ENCODE measurements at places on chromosomes 5 and 9.

- DNase-seq: no peak
These were observed 6.9 kb downstream of the SREK1 start for GRCh38 chr5:66151030-66151429.

DNA sequence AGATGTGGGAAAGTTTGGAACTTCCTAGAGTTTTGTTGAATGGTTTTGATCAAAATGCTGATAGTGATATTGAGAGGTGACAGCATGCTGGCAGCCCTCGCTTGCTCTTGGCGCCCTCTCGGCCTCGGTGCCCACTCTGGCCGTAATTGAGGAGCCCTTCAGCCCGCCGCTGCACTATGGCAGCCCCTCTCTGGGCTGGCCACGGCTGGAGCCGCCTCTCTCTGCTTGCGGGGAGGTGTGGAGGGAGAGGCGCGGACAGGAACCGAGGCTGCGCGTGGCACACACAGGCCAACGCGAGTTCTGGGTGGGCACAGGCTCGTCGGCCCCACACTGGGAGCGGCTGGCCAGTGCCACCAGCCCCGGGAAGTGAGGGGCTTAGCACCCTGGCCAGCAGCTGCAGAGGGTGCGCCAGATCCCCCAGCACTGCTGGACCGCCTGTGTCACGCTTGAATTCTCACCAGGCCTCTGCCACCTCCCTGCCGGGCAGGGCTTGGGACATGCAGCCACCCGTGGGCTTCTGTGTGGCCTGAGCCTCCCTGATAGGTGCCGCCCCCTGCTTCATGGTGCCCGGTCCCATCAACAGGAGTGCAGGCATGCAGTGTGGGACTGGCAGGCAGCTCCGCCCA, 488.5 kb downstream of the CYLC2 start:
- no peak for DNase-seq

- no peak for DNase-seq
These were observed 222.2 kb upstream of the TMEM161B start for GRCh38 chr5:88490874-88491273.

GRCh38 chr5:32551865-32552264, 33.5 kb upstream of the SUB1 start:
- peak; percentile 20 for DNase-seq

DNA sequence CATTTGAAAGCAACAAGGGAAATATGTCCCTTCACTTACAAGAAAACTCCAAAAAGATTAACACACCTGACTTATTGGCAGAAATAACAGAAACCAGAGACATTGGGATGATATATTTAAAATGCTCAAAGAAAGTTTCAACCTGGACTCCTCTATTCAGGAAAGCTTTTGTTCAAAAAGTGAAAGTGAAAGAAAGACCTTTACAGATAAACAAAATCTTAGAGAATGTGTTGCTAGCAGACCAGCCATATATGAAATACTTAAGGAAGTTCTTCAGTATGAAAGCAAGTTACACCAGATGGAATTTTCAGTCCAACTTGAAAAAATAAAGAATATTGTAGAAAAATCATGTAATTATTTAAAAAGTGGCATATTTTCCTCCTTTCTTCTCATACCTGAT, 1075.1 kb downstream of the NR2F1-AS1 start:
- DNase-seq: no peak

DNA sequence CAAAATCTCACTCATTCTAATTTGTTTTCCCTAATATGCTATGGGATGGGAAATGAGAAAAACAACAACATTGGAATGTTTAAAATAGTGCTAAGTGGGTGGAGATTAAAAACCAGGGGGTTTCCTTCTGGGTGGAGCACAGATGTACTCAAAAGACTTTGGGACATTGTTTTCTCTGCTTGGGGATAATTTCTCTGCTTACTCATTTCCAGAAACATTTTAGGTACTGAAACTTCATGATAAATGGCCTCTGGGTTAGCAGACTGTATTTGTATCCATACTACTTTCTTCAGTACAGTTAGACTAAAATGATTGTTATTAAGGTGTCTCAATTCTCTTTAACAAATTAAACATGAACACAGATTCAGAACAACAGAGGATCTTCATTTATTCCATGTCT, 17.4 kb downstream of the ELOVL7 start:
- no peak for DNase-seq

DNA sequence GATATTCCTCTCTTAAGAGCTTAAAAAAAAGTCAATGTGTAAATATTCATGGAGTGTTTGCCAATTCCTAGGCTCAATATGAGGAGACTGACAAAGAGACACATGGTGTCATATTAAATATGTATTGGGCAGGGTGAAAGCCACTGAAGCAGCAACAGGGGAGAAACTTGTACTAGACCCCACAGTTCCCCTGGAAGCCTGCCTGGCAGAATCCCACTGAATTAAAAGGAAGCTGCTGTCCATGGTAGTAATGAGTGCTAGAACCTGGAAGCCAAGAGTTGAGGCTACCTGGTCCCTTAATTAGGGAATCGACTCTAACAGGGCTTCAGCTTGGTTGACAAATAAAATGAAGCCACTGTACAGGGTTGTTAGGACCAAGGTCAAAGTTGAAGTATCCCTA, 129.4 kb upstream of the GPR151 start:
- DNase-seq: no peak

DNA sequence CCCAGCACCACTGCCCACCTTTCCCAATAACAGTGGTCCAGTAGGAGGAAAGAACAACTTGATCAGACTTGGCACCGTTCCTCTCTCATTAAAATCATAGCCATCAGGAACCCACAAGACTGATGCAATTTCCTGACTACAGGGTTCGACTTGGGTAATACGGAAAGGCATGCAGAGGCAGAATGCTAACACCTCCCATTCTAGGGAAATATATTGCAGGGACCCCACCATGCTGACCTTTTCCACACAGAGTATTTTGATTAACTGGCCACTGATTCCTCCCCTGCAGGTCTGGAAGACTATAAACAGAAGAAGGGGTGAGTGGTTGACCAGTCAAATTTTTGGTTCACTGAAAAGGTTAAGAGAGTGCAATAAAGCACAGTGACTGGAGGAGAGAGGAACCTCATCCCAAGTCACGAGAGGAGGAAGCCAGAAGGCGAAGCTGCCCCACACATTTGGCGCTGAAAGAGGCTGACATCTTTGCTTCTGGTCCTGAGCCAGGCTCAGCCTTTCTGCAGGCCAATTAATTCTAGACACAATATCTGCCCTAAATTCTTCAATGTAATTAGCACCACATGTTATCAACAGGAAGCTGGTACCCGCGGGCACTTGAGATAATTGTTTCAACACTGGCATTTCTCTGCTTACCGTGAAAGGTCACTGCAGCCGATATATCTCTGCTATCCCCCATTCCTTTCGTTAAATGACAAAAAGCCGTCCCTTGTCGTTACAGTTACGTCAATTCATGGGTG, 64.7 kb upstream of the SPOCK1 start:
- DNase-seq: no peak

GRCh38 chr5:120749737-120750136, 285.6 kb downstream of the PRR16 start:
- DNase-seq: no peak

DNA sequence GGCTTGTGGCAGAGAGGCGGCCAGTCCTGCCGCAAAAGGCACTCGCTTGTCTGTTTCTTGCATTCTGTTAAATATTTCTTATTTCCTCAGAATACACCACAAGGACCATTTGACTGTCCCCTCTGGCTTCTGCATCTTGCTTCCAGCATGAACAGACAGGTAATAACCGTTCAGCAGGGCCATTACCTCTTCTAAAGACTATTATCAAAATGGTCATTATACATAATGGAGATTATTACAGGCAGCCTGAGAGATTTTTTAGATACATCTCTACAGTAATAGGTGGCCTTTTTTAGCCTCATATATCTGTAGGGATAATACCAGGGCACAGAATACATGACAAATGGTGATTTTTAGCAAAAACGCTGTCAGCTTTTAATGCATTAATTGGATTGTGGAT, 382.0 kb downstream of the PSAT1 start:
- no peak for DNase-seq

- DNase-seq: no peak
These were observed 21.1 kb upstream of the GAS1 start for GRCh38 chr9:86968258-86968920.

- no peak for DNase-seq
These were observed 202.3 kb downstream of the GAPVD1 start for GRCh38 chr9:125463926-125464325.

- no peak for DNase-seq
These were observed 46.6 kb upstream of the PRSS3 start for GRCh38 chr9:33748633-33749304.

GRCh38 chr5:127235136-127235535, 55.5 kb upstream of the MEGF10 start:
- no peak for DNase-seq

DNA sequence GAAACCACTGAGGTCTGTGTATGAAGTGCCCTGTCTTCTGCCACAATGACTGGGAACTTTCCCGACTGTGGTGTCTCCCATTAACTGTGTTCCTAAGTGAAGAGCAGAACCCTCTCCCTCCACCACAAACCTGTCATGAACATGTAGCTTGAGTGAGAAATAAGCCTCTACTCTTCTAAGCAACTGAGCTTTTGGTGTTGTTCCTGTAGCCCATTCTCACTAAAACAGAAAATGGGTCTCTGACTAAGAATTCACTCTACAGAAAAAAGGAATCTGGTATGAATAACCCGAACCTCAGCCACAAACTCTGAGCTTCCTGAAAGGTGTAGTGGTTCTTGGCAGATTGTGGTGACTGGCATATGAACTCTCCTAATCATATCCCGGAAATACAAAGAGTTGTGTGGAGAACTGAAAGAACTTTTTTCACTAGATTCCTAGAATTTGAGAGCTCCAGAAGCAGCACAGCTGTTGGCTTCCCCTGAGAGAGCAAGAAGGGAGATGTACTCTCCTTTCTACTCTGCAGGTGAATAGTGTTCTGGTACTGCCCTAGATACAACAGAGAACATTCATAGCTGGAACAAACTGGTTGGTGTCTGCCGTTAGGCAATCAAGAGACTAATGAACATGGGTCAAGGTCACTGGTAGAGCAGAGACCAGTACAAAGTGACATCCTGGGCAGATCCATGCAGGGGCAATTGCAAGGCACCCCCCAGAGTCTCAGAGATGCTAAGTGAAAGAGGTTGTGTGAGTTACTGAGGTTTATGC, 283.8 kb downstream of the PDE4D start:
- DNase-seq: no peak

GRCh38 chr5:164753434-164753833, 1248.0 kb downstream of the MAT2B start:
- no peak for DNase-seq

DNA sequence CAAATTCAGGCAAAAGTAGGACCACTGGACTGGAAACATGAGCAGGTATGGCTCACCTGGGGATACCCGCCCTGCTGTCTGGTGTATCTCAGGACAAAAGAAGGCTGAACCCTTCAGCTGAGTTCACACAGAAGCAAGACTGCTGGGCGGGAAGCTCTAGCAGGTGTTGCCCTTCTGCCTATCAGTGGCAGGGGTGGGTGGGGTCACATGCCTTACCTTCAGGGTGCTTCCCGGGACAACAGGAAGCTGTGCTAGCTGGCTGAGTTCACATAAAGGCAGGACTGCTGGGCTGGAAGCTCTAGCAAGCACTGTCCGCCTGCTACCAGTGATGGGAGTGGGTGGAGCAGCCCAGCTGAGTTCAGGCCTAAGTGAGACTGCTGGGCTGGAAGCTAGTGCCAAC, 498.8 kb upstream of the ZNF608 start:
- no peak for DNase-seq

DNA sequence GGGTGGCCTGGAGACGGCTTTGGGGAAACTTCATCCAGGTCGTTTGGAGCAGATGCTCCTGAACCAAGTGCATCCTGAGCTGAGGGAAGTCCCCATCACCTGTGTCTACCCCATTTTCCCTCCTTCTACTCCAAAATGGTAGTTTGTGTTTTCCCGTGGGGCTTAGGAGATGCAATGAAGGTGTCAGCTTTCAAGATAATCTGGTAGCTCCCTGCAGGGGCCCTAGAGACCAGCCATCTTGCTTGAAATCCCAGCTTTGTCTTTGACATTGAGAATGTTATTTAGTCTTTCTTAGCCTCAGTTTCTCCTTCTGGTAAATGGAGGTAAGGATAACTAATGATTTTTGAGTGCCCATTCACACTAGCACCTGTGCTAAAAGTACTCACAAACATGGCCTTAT, 77.4 kb downstream of the WWC1 start:
- no peak for DNase-seq

DNA sequence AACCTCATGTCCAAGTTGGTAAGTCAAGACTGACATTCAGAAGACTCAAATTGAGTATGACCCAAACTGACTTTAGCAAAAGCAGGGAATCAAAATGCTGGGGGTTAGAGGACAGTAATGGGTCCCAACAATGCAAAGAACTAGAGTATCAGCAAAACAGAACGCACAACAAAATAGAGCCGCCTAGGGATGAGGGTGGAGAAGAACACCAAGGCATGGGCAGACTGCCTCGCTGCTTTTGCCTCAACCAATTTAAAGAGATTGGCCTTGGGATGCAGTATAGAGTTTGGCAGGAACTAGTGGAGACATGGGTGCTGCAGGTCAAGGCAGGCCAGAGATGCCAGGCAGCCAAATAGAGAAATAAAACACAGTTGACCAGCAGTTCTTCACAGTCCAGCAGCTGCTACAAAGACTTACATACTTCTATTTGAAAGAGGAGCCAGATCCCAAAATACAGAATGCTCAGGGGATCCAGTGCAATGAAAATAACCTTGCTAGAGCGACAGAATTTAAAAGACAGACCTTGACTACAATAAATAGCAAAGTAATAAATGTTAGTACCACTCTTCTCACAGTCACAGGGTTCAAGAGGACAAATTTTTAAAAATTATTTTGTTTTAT, 83.9 kb upstream of the NIPBL start:
- DNase-seq: no peak
